NCI-H2029 (cell line): ENCODE measurements at places on chromosomes 6 and 20.

DNA sequence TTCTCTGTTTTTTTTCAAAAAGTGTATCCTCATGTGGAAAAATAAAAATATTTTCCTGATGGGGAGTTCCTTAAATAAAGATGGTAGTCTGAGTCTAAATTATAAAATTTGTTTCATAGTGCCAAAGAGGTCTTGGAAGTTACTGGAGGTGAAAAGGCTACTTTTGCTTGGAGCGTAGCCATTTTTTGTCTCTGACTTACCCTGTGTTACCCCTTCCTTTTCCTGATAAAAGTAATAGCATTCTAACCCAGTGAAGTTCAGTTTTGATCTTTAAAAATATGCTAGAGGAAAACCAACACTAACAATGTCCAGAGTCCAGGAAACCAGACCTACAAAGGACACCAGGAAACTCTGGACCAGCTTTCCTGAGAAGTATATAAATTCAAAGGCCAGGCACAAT, 112.2 kb upstream of the FOXO3 start:
- no peak for DNase-seq

DNA sequence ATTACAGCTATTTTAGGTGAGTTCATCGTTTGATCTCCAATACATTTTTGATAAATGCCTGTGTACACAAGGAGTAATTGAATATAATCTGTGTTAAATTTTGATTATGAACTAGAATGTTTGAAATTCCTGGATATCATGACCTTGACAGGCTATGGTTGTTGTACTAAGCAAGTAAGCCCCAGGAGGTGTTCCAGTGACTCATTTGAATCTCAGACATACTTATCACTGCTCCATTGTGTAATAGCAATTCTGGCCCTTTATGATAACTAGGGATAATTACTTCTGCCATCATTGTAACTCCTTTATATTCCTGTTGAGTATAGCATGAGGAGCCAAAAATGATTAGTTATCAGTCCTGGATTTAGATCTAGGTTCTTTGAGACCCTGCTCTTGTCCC, 1424.6 kb upstream of the ADGRB3 start:
- no peak for DNase-seq

DNA sequence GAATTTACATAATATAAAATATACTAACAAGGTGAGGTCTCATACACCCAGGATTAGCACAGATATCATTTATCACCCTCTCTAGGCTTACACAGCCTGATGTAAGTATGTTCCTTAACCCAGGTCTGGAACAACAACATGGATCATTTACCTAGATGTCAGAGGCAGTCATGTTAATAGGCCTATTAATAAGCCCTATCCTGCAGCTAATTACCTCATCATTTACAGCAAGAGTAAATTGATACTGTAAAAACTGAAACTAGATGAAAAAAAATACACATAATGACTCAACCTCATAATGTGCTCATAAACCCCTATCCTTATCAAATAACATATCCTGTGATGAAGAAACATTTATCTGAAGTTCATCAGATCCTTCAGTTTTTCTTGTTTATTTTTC, 334.3 kb upstream of the MANEA start:
- no peak for DNase-seq

GRCh38 chr20:58621906-58622548, 29.1 kb upstream of the STX16 start:
- no peak for DNase-seq

- DNase-seq = peak; percentile 23
Measured at GRCh38 chr20:59955131-59955796, 3.0 kb upstream of the CDH26 start.

DNA sequence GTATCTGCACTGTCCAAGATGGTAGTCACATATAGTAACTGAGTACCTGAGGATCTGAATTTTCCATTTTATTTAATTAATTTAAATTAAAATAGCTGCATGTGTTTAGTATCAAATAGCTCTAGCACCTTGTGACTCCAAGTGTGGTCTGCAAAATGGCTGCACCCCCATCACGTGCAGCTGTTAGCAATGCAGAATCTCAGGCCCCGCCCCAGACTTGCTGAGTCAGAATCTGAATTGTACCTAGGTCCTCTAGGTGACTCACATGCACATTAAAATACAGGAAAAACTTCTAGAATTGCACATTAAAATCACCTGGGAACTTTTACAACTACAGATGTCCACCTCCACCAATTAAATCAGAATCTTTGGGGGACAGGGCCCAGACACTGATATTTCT, 19.2 kb upstream of the FAM83C start:
- no peak for DNase-seq

DNA sequence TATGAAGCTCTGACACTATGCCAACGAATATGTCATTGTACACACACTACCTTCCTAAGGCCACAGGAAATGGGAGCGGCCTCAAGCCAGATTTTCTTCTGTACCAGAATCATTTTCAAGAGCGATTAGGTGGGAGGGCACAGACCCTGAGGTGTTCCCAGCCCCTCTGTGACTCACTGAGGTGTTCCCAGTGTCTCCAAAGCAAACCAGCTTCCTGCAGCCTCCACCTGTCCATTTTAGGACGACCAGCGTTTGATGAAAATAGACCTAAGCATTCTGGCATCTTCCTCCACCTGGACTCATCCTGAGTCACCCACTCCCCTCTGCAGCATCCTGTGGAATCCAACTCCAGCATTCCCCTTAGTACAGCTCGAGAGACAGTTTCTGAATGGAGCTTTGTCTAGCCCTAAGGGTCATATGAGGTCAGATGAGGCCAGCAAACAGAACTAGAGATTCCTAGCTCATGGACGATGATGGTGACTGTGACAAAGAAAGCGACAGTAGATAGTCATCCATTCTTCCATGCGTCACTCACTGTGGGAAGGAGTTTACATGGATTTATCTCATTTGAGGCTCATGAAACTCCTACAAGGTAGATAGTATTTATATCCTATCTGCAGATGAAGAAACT, 203.4 kb downstream of the PTPRT start:
- DNase-seq = peak; percentile 91

- no peak for DNase-seq
Measured at GRCh38 chr6:7507600-7507999, 33.9 kb upstream of the DSP start.

DNA sequence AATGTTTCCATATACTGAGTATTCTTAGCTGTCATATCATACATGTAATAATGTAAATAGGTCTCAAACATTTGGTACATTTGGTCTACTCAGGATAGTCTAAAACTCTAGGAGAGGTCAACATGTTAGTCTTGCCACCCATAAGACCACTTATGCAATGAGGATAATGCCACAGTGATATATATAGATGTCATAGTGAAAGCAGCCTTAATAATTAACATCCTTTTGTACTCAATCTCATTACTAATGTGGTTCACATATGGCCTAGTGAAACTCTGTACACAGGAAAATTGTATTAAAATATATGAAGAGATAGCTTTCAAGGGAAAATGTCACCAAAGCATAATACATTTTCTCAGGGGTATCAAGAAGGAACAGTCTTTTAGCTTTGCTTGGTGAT, 577.9 kb downstream of the TFAP2B start:
- DNase-seq = no peak

- DNase-seq = no peak
Measured at GRCh38 chr6:14263881-14264424, 146.4 kb downstream of the CD83 start.

- DNase-seq = no peak
Measured at GRCh38 chr20:31803552-31804291, 15.4 kb upstream of the MYLK2 start.

DNA sequence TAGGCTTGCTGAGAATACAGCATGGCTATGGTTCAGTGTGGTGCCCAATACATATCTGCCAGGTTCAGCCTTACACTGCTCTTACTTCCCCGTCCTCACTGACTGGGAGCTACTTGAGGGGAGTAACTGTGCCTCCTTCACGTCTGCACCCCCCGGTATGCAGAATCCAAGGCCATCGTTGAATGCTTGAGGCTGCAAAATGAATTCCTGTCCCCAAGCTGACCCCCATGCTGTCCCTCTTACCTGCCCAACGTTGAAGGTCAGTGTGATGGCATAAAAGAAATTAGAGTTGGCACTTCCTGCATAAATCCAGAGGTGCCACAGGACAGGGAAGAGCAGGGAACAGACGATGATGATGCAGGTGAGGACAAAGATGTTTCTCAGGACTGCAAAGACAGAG, 16.3 kb downstream of the MAP1LC3A start:
- no peak for DNase-seq

- peak; percentile 26 for DNase-seq
Measured at GRCh38 chr6:148395583-148396101, 53.0 kb downstream of the SASH1 start.

- no peak for DNase-seq
Measured at GRCh38 chr6:148557796-148558321, 189.0 kb upstream of the UST start.

DNA sequence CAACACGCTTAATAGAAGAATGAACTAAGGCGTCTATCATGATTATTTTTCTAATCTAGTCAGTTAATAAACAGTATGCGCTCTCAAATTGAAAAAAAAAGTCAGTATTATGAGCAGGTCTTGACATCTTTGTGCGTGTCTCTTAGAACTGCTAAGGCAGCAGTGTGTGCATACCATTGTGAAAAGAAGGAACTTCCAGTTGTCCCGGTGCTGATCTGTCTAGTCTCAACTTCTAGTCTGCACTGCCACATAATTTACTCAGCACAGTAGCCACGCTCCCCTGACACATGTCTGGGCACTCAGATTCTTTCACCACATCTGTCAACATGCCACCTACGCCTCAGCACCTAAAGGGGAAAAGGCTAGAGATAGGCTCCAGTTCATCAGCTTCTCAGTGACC, 61.1 kb upstream of the SPDEF start:
- DNase-seq = no peak

DNA sequence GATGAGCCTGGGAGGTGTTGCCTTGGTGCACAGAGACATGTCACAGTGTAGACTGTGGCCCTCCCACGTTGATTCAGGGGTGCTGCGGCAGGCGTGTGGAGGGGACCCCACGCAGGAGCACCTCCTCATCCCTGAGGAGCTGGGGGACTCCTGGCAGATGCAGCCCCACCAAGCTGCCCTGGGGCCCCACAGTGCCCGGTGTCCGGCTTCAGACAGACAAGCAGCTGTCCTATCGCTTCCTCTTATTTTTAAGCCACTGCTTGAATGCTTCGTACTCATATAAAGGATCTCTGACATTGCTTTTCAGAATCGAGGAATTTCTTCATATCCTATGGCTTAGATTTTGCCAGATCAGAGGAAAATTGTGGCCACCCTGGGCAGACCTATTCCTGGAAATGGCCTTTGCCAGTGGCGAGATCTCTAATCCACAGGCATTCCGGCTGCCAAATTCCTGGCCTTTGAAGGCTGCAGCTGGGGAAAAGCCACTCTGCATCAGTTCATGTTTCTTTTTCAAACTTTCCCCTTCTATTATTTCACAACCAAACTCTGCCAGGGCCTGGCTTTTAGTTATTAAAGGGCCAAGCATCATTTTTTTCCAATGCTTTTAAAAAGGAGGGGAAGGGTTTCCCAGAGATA, 337.0 kb downstream of the THBS2 start:
- no peak for DNase-seq

DNA sequence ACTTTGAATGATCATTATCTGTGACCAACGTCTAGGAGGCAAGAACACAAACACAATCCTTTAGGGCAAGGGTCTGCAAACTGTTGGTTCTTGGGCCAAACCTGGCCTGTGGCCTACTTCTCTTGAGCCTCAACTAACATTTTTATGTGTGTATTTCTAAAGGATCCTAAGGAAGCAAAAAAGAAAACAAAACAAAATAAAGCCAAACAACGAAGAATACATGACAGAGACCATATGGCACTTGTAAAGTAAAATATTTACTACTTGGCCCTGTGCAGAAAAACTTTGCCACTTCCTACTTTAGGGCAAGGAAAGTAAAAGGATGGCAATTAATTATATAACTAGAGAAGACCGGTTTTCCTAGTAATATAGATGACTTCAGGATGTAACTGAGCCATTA, 1056.2 kb downstream of the EPHA7 start:
- DNase-seq = no peak

- DNase-seq = no peak
Measured at GRCh38 chr20:5667705-5668528, 82.3 kb upstream of the SHLD1 start.

- DNase-seq = no peak
Measured at GRCh38 chr6:78398292-78398691, 469.1 kb upstream of the IRAK1BP1 start.

GRCh38 chr6:139540276-139540675, 165.8 kb upstream of the CITED2 start:
- no peak for DNase-seq

- DNase-seq = no peak
Measured at GRCh38 chr20:57161478-57162361, 104.7 kb downstream of the BMP7 start.

DNA sequence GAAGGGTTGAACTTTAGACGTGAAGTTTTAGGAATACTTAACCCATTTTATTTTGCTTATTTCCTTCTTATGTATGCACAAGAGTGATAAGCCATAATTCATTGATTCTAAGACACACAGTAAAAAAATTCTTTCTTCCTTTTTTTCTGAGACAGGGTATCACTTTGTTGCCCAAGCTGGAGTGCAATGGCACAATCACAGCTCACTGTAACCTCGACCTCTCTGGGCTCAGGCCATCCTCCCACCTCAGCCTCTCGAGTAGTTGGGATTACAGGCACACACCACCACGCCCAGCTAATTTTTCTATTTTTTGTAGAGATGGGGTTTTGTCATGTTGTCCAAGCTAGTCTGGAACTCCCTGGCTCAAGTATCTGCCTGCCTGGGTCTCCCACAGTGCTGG, 116.6 kb upstream of the RNF24 start:
- DNase-seq = no peak

GRCh38 chr6:52209770-52210169, 23.6 kb downstream of the IL17A start:
- no peak for DNase-seq

DNA sequence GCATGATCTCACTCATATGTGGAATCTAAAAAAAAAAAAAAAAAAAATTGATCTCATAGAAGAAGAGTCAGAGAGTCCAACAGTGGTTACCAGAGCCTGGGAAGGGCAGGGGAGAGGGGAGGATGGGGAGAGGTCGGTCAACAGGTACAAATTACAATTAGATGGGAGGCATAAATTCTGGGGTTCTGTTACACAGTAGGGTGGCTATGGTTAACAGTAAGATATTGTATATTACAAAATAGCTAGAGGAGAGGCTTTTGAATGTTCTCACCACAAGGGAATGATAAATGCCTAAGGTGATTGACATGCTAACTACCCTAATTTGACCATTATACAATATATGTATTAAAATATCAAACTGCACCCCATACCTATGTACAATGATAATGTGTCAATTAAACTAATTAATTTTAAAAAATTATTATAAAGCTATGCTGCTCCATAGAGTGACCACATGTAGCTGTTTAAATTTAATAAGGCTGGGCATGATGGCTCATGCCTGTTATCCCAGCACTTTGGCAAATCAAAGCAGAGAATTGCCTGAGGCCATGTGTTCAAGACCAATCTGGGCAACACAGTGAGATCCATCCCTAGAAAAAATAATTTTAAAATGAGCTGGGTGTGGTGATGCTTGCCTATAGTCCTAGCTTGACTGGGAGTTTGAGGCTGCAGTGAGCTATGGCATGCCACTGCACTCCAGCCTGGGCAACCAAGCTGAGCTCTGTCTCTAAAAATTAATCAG, 70.9 kb downstream of the SNX5 start:
- DNase-seq = no peak

GRCh38 chr6:33165581-33166258, 26.5 kb downstream of the COL11A2 start:
- no peak for DNase-seq
